ENCODE measurements at places on chromosomes 5 and 9.
A peak's percentile ranks its signal among the peaks of the same experiment; 100 is the strongest.

DNA sequence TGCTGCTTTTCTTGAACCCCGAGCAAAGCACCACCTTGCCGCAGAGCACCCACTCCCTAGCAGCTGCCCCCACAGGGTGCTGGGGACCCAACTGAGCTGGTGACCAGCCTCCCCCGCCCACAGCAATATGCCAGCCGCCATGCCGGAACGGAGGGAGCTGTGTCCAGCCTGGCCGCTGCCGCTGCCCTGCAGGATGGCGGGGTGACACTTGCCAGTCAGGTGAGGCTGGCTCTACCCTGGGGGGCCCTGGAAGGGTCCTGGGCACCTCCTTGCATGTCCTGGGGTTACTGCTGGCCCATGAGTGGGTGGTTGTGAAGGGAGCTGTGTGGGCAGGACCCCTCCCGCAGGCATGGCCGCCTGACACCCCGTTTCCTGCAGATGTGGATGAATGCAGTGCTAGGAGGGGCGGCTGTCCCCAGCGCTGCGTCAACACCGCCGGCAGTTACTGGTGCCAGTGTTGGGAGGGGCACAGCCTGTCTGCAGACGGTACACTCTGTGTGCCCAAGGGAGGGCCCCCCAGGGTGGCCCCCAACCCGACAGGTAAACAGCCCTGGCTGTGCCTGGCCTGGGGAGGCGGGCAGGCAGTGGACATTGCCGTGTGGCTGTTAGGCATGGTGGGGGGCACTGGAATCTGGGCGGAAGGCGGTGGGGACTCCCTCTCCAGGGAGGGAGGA lies 7.2 kb downstream of the EGFL7 start:
- peak; percentile 16 for DNase-seq

- DNase-seq, result peak; percentile 92
These were observed 24.9 kb upstream of the SH3PXD2B start for GRCh38 chr5:172479034-172479783.

DNA sequence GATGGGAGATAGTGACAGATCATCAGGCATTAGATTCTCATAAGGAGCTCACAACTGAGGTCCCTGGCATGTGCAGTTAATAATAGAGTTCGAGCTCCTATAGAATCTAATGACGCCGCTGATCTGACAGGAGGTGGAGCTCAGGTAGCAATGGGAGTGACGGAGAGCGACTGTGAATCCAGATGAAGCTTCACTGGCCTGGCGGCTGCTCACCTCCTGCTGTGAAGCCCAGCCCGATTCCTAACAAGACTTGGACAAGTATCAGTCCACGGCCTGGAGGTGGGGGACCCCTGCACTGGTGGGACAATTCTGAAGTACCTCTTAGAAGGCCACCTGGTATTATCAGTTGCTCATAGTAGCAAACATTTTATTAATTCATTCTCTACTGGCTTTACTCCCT lies 377.9 kb upstream of the ITGA1 start:
- no peak for DNase-seq

DNA sequence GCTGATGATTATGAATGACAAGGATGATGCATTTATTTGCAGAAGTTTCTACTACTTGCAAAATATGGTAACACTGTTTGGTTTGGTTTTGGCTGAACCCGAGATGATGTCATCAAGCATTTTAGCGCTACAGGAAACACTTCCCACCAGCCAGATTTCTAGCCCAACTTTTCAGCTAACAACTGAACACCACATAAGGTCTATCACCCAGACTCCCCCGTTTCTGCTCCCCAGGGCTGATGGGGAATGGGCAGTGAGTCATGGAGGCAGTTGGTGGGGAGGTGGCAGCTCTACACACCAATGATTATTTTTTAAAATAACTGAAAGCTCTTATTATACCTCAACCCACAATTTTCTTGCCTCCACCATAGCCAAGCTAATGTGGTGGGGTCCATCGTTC lies 302.9 kb downstream of the CEMIP2 start:
- no peak for DNase-seq

DNA sequence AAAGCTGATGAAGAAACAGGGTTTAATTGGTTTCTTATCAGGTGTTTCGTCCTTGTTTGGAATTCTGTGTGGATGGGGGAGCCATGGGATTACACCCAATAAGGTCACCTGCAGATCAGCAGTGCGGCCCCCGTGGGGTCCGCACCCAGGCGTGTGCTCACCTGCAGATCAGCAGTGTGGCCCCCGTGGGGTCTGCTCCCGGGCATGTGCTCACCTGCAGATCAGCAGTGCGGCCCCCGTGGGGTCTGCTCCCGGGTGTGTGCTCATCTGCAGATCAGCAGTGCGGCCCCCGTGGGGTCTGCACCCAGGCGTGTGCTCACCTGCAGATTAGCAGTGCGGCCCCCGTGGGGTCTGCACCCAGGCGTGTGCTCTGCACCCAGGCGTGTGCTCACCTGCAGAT lies 41.7 kb upstream of the CEP72 start:
- no peak for DNase-seq

DNA sequence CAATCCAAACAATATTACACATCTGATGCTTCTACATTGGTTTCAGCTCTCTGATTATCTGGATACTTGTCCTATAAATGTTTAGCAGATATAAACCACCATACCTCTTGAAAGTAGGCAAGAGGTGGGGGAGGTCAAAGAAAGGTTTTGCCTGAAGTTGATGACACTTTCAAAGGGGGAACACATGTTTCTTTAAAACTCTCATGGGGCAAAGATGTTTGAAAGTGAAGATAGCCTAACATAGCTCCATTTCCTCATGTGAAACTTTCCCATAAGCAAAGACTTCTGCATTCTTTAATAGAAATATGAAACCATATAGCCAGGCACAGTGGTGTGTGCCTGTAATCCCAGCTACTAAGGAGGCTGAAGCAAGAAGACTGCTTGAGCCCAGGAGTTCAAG lies 62.1 kb downstream of the CETN3 start:
- no peak for DNase-seq

GRCh38 chr5:144460600-144460999 lies 289.9 kb downstream of the KCTD16 start:
- DNase-seq, result no peak

DNA sequence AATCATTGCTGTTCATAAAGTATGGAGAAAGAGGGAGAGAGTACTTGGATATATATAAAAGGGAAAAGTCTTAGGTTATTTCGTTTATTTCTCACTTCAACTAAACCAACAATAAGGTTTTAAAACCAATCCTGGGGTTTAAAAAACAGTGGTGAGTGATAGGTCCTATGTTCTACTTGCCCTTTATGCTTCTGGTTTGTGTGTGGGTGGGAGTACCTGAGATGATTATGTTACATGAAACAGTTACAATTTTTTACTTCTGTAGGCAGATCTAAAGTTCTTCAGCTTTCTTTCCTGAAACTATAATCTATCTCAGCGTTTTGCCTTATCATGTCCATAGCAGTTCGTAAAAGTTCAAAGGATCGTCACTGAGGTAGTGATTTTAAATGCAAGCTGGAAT lies 49.2 kb downstream of the STX17 start:
- DNase-seq, result no peak

GRCh38 chr5:59198832-59199231 lies 616.0 kb downstream of the RAB3C start:
- no peak for DNase-seq

DNA sequence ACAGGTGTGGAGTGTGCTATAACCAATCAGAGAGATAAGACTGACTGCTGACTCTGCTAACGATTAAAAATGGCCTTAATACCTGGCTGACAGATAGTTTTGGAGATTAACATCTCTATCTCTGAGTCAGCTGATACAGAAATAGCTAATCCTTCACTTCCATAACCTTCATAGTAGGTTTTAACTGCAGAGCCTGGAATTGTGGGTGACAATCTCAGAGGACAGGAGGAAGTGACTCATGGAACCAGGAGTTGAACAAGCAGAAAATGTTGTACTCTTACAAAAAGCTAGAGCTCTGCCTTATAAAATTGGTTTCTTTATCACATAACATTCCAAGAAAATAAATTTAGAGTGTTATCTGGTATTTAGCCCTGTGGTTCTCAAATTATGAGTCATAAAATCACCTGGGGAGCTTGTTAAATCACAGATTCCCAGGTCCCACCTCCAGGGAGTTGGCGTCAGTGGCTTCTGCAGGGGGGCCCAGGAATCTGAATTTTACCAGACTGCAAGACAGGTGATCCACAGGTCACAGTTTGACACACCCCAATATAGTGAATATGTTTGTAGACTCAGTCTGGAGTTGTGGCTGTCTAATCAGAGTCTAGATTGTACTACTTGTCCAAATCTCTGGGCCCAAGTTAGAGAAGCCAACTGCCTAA lies 44.4 kb upstream of the AFAP1L1 start:
- DNase-seq, result no peak

- DNase-seq, result no peak
These were observed 446.4 kb upstream of the KLF4 start for GRCh38 chr9:107935931-107936330.

DNA sequence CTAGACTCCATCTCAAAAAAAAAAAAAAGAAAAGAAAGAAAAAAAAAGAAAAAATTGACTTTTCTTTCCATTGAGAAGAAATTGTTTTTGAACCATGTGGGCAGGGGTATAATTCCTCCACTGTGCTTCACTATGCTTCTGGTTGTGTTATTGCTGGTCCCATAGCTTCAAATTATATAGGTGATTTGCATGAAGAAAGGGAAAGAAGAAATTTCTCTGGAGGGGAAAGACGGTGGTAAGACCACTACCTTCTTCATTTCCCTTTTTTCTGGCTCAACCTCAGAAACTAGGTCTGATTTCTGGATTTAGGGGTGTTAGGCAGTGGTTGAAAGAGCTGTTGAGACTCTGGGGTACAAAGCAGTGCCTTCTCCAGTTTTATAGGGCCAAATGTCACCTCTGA lies 29.3 kb upstream of the HSPB3 start:
- DNase-seq, result no peak

GRCh38 chr9:133129001-133129795 lies 8.2 kb upstream of the RALGDS start:
- no peak for DNase-seq

DNA sequence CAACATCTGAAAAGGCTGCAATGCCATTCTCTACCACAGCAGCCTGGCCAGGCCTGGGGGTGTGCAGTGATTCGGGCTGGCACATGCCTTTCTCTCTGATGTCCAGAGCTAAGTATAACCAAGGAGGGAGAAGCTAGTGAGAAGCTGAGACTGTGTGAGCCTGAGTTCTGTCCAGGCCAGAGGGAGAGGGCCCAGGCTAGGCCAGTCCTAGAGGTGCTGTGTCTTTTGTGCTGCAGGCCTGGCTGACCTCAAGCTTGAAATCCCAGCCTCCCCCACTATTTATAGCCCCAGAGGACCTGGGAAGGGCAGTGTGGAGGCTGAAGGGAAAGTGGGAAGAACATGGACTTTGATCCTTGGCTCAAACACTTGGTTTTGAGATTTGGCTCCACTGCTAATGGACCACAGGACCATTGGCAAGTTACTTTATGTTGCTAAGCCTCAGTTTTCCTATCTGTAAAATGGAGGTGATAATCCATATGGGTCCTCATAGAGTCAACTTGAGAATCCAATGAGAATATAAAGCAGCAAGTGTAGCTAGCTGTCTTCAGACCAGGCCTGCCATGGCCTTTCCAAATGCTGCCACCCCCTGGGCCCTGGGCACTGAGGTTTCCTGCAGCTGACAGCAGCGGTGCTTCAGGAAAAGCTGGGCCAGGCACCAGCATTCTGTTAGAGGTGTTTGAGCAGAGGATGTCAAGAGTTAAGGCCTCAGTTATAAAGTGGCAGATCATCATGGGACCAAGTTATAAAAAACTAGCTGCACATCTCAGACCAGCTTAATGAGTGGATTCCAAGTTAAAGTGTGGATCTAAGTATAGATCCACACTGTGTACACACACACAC lies 21.1 kb downstream of the BNIP1 start:
- no peak for DNase-seq

DNA sequence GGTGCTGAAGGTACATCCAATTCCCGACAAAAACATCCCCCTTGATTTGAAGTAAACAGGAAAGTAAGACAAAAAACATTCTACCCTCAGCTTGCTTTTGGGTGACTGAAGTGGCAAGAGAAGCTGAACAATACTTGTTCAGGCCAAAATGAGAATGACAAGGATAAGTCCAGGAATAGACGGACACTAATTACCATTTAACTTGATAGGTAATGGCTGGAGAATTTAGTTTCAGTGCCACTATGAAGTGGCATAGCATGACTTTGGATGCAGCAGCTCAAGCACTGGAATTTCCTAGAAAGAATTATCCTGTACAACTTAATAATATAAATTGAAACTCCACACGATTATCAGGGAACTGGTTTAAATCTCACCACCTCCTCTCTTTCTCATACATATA lies 49.7 kb downstream of the HOMER1 start:
- no peak for DNase-seq

- peak; percentile 91 for DNase-seq
These were observed 33.6 kb upstream of the GLIPR2 start for GRCh38 chr9:36102742-36103495.

- no peak for DNase-seq
These were observed 102.0 kb upstream of the PRLR start for GRCh38 chr5:35331956-35332950.

GRCh38 chr5:113232667-113233066 lies 202.1 kb downstream of the TSSK1B start:
- no peak for DNase-seq

DNA sequence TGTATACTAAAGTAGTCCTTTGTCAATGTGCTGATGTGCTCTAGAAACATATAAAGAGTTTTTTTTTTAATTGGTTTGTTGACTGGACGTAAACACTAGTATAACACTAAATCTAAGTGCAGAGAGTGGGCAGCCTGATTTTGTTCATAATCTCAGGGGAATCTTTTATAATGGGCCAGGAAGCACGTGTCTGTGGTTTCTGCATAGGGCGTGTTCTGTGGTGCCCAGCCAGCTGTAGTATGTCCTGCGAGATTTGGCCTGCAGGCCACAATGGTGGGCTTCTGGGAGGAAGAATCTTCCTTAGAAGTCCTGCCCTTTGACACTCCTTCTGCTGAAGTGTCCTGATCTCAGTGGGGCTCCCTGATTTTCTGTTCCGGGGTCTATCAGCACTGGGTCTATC lies 49.0 kb upstream of the DHFR start:
- no peak for DNase-seq

- peak; percentile 100 for DNase-seq
These were observed at the start of gene GM2A for GRCh38 chr5:151252762-151253604. GM2A (plus strand) TSS chr5:151253185; CDS start chr5:151253217, 32 bp downstream.

DNA sequence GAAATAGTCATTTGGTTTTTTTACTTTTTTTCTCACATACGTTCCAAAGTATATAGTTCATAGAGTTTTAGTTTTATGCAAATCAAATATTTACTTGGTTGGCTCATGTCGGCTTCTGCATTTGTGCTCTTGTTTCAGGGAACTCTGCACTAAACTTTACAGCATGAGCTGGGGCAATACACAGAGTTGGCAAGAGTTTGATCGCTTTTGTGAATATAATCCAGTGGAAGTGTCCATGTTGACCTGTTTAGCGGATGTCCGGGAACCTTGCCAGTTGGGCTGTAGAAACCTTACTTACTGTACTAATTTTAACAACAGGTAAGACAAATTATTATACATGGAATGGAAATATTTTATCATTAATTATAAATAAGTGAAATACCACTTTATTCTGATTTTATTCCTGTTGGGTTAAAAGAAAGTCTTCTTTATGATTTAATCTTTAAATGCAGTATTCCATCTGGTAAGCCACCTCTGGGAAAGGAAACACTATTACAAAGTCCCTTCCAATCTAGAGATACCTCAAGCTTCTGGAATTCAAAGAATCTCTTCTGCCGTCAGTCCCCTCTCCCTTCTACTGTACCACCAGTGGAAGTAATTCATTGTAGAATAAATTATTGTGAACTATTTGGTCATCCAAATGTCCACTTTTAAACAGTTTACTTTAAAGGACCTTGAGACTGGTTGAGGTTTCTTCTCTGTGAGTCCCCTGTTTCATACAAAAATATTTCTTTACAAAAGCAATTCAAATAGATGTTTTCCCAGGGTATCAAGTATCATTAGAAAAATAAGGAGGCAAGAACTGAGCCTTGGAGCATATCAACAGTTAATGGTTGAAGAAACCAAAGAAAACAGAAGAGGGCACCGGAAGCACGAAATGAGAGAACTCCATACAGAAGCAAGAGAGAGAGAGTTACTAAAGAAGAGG lies 45.2 kb upstream of the GLIPR2 start:
- no peak for DNase-seq
